ENCODE measurements at places on chromosomes 11 and 22. TPM values are rescaled to one million over a fixed set of nuclear protein-coding genes. Genes with fewer than 3 reads are reported as not detected.

IL10RA gene
- total RNA-seq = 221 TPM

SF3A1 gene
- total RNA-seq = 193 TPM

MRGPRX4 gene
- not detected for total RNA-seq

TTC28 gene
- 57.9 TPM for total RNA-seq

OR51B4 gene
- total RNA-seq = not detected

BCO2 gene
- 3.3 TPM for total RNA-seq

LIF gene
- 3.1 TPM for total RNA-seq

RIBC2 gene
- total RNA-seq = not detected

MS4A12 gene
- not detected for total RNA-seq

BBOX1 gene
- not detected for total RNA-seq

SGSM1 gene
- total RNA-seq = 1.2 TPM

APOA1 gene
- total RNA-seq = 1.5 TPM

FREY1 gene
- 1.0 TPM for total RNA-seq

LRRC56 gene
- 2.2 TPM for total RNA-seq

KCTD14 gene
- total RNA-seq = 0.69 TPM

- no peak for DNase-seq
These were observed 16.0 kb upstream of the TMPRSS13 start for GRCh38 chr11:117945047-117945810.

GRCh38 chr11:88770475-88771079 lies 295.2 kb downstream of the GRM5 start:
- no peak for DNase-seq

DNA sequence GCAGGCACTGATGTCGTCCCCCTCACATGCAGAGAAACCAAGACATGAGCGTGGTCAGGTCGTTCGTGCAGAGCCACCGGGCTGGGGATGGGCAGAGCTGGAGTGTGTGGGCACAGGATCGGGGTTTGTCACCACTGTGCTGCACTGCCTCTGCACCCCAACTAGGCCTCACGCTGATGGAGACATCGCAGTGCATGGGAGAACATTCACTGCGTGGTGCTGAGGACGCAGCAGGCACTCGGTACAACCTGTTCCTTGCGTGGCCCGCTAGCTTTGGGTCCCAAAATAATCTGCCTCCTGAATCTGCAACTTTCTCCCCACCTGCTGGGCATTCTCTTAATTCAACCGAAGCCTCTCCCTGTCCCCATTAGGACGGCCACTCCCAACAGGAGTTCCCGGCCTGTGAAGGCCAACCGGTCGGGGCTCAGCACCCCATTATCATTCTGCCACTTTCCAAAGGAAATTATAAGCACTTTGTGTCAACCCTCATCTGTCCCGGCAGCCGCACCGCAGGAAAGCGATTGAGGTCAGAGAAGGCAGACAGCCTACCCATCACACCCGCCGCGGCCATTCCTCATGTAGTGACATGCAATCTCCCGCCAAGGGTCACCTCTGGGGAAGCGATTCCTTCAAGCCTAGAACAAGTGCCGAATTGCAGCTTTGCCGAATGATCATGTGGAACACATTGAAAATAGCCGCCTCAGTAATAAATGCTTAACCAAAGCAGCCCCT lies 490.4 kb downstream of the MN1 start:
- no peak for DNase-seq

DNA sequence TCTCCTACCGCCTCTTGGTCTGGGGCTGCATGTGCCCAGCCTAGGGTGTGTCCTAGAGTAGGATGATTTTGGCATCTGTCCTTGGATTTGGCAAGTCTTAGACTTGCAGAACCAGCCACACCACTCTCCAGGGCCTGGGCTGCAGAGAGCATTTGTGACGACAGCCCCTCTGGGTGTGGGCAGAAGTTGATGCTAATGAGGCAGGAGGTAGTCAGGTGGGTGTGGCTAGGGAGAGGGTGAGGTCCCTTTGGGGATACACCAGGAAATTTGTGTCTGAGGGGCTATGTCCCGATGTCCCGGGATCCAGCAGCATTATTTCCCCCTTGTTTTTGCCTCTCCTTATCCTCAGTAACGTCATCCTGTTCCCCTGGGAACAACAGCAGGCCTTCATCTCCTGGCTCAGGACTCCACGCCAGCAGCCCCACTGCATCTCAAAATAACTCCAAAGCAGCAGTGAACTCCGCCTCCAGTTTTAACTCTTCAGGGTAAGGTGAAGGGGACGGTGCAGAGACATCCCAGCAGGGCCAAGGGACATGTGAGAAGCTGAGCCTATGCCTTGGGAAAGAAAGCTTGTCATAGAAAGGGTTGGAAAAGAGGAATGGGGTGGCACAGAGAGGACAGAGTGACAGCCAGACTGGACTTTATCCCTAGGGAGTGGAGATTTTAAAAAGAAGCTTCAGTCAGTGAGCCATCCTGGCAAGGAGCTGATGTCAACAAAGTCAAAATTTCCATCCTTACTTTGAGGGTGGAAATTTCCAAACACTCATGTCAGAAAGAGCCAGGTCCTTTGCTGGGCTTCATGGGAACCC lies 8.0 kb upstream of the TLCD5 start:
- DNase-seq = no peak

GRCh38 chr11:26186389-26186788 lies 145.5 kb upstream of the ANO3 start:
- DNase-seq = no peak

DNA sequence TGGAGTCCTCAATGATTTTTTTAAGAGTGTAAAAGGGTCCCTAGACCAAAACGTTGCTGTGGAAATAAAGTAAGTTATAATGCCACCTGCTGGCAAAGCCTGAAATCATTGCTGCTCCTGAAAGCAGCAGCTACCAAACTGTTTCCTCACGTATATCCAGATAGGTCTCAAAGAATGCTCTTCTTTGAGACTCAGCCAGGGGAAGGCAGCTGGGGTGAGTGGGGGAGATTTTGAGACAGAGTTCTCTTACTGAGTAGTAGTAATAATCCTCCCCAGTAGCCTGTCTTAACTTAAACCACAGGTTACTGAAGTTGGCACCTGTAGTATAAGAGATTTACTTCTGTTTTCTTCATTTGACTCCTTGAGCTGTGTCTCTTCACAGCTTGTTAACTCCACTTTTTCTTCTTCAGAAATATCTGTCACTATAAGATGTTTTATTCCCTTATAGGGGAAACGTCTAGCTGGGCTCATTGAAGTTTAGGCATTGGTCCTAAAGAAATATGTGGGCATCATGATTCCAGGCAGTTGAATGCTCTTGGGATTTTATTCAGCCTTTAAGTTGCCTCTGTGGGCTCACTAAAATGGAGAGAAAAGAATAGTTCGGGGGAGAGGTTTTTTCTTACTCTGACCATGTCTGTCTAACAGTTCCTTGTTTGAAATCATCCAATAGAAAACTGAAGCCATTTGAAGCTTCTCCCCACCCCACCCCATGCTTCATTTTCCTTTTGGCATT lies 77.9 kb downstream of the BTBD10 start:
- no peak for DNase-seq

DNA sequence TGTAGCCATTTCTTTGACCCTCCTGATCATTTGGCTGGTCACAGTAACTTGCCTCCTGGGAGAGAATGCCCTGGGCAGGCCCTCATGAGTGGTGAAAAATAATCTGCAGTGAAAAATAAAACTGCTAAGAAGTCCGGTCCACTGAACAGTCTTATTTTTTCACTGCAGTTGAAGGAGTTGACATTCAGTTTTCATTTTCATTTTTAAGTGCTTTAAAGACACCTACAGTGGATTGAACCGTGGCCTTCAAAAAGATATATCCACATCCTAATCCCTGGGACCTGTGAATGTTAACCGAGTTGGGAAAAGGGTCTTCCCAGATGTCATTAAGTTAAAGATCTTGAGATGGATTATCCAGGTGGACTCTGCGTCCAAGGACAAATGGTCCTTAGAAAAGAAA lies 153.6 kb upstream of the GRK3 start:
- DNase-seq = no peak

DNA sequence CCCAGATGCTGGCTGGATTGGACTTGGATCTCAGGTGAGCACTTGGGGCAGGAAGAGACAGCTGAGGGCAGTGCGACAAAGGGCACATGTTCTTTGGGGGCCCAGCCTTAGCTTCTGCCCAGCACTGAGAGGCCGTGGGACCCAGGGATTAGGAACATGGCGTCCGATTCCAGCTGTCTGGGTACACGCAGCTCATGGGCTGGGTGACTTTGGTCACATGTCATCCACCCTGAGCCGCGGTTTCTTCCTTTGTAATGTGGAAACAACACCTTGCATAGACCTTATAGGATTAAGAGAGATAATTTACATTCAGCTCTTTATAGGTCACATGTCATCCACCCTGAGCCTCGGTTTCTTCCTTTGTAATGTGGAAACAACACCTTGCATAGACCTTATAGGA lies 39.8 kb downstream of the MYO18B start:
- no peak for DNase-seq

GRCh38 chr11:27460158-27460978 lies 12.2 kb downstream of the LGR4 start:
- no peak for DNase-seq

- DNase-seq = no peak
These were observed 1206.6 kb upstream of the RAG2 start for GRCh38 chr11:37804666-37805065.

GRCh38 chr11:34205326-34206035 lies 100.1 kb downstream of the NAT10 start:
- DNase-seq = no peak

- no peak for DNase-seq
These were observed 30.9 kb downstream of the SLC36A4 start for GRCh38 chr11:93166862-93167261.

GRCh38 chr11:33266393-33267215 lies 9.4 kb downstream of the HIPK3 start:
- DNase-seq = no peak

DNA sequence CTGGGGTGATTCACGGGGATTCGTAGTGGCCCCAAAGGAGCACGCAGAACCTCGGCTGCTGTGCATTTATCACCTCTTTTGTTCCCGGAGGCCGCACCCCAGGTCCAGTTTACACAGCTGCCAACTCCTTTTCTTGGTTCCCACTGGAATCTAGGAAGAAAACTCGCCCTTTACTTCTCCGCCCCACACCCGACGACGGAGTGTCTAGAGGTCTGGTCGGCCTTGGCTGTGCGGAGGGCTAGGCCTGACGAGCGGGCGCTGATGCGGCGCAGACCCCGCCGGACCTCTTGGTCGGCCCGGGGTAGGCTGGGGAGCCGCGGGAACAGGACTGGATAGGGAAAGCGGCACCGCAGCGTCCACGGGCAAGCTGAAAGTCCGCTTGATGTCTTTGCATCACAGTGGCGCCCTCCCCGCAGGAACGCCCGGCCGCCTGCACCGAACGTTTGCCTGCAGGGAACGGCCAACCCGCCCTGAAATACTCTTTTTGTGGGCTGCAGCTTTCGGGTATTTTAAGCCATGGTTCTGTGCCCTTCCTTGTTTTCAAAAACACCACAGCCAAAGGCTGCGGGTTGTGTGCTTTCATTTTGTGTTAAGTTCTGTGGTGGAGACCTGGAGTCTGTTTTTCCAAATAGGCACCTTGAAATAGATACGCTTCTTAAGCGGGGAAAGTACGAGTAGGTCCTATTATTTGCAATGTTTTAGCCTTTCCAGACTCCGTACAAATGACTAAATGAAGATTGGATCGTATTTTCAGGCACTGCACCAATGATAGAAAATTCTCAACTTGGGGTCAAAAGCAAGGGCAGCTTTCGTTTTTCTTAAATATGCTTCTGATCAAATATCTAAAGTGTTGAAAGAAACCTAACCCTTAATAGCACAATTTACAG lies 829 bp upstream of the ZBED5 start:
- peak; percentile 92 for DNase-seq

- no peak for DNase-seq
These were observed 125.8 kb downstream of the LDLRAD3 start for GRCh38 chr11:36069576-36070212.

DNA sequence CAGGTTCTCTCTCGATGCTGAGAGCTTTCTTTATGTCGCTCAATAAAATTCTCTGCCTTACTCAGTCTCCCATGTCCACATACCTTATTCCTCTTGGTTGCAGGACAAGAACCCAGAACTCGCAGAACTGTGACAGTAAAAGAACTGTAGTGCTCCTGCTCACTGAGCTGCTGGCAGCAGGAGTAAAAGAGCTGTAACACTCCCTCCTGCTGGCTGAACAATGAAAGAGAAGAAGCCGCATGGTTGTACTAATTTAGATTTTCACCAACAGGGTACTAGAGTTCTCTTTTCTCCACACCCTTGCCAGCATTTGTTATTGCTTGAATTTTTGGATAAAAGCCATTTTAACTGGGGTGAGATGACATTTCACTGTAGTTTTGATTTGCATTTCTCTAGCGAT lies 433.2 kb downstream of the GUCY1A2 start:
- DNase-seq = no peak

DNA sequence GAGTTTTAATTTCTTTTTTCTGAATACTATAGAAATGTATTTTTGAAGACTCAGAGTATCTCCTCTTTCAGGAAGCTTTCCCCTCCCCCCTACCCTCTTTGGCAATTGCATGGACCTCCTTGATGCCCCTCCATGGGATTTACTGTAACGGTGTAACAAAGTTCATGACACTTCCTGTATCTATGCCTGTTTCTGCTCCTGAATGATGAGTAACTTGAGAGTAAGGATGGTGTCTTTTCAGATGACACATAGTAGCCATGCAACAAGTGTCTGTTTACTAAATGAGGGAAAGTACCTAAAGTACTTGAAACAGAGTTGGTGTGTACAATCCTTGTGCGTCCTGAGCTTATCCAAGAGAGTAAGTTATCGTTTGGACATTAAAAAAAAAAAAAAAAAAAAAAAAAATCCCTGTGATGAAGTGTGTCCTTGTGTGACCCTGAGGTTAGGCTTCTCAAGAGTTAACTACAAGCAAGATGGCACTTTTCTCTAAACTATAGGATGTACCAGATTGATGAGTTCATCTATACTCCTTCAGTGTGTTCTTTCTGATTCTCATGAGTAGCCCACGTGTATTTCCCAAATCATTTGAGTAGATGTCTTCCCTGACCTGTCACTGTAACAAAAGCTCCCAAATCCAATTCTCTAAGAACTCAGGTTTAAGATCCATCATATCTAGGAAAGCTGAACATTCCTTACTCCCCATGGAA lies 7.4 kb downstream of the ETS1 start:
- DNase-seq = no peak

- no peak for DNase-seq
These were observed 10.3 kb upstream of the MB start for GRCh38 chr22:35627267-35628041.

- DNase-seq = no peak
These were observed at the start of gene B4GALNT4 for GRCh38 chr11:369336-370018. B4GALNT4 (plus strand) TSS chr11:369499; CDS start chr11:369804, 305 bp downstream.

- DNase-seq = no peak
These were observed 83.7 kb downstream of the BLID start for GRCh38 chr11:122032317-122032716.

GRCh38 chr11:67663532-67664212 lies 10.8 kb downstream of the ALDH3B2 start:
- DNase-seq = no peak

DNA sequence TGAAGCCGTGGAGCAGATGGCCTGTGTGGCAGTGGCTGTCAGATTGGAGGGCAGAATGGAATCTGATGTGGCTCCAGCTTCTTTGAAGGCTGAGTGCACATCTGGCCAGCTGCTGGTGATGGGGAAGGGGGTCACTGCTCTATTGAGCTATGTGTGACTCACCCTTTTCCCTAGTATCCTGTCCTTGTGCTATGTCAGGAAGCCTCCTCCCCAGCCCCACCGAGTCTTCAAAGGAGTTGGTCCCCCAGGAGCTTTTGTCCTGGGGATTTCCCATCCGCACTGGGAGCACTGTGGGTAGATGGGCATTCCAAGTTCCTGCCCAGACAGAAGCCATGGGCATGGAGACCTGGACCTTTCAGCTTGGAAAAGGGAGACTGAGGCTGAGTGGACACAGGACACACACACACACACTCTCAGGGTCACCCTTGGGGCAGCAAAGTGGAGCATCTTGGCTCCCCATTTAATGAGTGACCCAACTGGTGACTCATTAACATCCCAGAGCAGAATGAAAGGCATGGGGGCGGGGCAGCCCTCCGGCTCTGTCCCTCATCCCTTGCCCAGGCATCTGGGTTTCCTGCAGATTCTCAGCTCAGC lies 3.3 kb downstream of the SERPINH1 start:
- DNase-seq = no peak

All from spleen (tissue), 13 donors.